Effector memory CD4-positive, alpha-beta T cell (primary cell): ENCODE measurements at places on chromosomes 5 and 9.

DNA sequence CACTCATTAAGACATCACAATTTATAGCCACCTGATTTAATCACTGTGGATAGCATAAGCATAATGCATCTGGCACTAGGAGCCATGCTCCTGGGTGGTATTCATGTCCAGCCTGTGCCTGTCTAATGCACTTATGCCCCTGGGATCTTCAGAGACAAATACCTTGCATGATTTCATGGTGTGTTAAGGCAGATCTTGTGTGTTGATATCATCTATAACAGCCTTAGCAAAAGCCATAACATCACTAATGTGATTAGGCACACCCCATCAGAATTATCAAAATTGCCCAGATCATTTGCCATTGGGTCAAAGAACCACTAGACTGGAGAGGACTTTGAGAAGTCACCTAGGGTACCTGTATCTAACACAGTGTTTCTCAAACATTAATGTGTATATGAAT lies 43.7 kb upstream of the SELENOP start:
- no peak for DNase-seq

DNA sequence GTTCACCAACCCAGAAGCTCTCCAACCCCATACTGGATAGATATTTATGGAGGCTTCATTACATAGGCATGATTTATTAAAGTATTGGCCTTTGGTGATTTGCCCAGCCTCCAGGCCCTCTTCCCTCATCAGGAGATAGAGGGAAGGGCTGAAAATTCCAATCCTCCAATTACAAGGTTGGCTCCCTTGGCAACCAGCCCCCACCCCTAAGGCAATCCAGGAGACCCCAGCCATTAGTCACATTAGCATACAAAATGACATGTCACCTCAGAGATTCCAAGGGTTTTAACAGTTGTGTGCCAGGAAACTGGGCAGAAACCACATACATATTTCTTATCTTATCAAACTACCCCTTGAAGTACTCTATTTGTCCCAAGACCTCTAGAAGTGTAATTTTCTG lies 210.0 kb downstream of the HINT1 start:
- DNase-seq = no peak

DNA sequence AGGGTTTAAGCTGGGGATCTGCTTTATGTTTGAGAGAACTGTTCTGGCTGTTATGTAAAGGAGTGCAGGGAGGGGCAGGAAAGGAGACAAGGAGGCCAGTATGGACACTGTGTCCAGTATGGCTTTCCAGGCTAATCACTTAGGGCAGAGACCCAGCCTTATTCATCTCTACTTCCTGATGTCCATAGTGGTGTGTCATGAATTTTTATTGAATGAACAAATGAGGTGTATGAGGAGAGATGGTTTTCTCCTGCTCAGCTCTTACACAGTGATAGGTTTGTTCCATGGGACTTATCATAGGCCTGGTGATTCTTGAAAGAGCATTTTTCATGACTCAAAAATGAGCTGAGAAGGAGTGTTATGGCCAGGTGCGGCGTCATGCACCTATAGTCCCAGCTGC lies 20.5 kb upstream of the FGFR4 start:
- no peak for DNase-seq

DNA sequence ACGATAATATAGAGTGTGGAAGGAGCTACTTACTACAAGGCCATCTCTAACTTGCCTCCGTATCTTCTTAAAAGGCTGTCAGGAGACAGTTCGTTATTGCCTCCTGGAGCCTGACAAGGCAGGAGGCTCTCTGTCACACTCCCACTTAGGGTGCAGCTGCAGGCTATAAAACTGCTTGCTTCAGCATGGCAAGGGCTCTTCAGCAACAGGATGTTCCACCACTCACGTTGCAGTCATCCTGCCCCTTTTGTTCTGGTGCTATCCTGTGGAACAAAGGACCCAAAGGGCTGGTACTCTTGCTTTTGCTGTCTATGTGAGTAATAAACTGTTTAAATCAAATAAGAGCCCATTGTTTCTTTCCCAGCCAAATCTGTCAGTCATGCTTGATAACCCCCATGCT lies 508.9 kb downstream of the NTRK2 start:
- no peak for DNase-seq

DNA sequence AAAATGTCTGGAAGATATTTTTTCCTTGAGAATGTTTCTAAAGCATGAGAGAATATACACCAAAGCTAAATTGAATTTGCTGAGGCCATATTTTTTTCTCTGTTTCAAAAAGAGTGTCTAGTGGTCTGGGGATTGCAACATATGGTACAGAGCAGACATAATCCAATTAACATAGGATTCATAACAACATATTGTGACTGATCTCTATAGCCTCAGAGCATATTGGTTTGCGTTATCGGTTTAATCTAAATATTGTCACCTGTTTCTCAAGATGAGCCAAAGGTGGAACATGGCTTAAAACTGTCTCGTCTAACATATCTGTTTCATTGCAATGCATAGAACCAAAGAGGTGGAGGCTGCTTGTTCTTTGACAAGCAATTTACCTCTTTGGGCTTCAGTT lies 3.9 kb downstream of the PPP3R2 start:
- no peak for DNase-seq
